CD4-positive, alpha-beta memory T cell (primary cell): ENCODE measurements at places on chromosomes 7 and 10. TPM values are rescaled to one million over a fixed set of nuclear protein-coding genes. Genes with fewer than 3 reads are reported as not detected.

Gene KLF14
- total RNA-seq = not detected

Gene MTERF1
- 29.9 TPM for total RNA-seq

Gene SPDYE16
- total RNA-seq = 0.73 TPM

Gene PPP1R9A
- not detected for total RNA-seq

Gene KEL
- 0.20 TPM for total RNA-seq

Gene UCMA
- total RNA-seq = not detected

Gene FANK1
- total RNA-seq = 0.99 TPM

Gene AKR1B1
- total RNA-seq = 81.2 TPM

Gene SMURF1
- 21.4 TPM for total RNA-seq

Gene HMX3
- not detected for total RNA-seq

- DNase-seq = no peak
Observed at GRCh38 chr10:20993389-20993788, 96.3 kb upstream of the NEBL start.

- DNase-seq = no peak
Observed at GRCh38 chr7:138195151-138195571, 118.9 kb downstream of the AKR1D1 start.

DNA sequence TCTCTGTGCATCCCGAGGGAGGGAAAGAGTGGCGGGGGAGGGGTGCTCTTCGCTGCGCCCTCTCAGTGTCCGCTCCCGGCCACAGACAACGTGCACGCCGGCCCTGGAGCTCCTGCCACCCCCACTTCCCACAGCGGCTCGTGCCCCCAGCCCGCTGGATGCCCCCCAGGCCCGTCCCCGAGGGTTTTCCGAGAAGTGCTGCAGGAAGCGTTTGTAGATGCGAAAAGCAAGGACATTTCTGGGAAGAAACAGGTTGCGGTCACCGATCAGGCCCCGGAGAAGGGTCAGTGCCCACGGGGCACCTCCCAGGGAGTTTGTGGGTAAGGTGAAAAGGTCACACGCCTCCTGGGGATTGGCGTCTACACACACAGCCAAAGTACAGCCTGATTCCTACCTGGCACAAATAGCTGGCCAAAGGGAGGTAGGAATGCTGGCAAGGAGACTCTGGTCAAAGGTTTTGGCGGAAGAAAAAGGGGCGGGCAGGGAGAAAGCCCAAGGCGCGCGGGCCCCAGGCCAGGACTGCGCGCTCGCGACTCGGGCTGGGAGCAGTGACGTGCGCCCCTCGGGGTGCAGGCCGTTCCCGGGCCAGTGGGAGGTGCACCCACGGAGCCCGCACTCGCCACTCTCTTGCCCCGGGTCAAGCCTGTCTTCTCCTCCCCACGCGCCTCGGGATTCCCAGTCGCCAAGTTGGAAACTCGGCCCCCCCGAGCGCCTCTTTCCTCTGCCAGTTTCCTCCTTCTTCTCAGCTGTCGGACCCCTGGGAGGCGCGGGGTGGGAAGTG, 1.5 kb upstream of the NRP1 start:
- DNase-seq = no peak

- no peak for DNase-seq
Observed at GRCh38 chr7:333393-333764, 43.4 kb downstream of the FOXL3 start.

- DNase-seq = no peak
Observed at GRCh38 chr7:151240536-151240935, 8.0 kb downstream of the SMARCD3 start.

GRCh38 chr10:98331885-98332284, 63.9 kb upstream of the LOXL4 start:
- DNase-seq = no peak

GRCh38 chr10:128386231-128386630, 260.0 kb upstream of the MKI67 start:
- no peak for DNase-seq

DNA sequence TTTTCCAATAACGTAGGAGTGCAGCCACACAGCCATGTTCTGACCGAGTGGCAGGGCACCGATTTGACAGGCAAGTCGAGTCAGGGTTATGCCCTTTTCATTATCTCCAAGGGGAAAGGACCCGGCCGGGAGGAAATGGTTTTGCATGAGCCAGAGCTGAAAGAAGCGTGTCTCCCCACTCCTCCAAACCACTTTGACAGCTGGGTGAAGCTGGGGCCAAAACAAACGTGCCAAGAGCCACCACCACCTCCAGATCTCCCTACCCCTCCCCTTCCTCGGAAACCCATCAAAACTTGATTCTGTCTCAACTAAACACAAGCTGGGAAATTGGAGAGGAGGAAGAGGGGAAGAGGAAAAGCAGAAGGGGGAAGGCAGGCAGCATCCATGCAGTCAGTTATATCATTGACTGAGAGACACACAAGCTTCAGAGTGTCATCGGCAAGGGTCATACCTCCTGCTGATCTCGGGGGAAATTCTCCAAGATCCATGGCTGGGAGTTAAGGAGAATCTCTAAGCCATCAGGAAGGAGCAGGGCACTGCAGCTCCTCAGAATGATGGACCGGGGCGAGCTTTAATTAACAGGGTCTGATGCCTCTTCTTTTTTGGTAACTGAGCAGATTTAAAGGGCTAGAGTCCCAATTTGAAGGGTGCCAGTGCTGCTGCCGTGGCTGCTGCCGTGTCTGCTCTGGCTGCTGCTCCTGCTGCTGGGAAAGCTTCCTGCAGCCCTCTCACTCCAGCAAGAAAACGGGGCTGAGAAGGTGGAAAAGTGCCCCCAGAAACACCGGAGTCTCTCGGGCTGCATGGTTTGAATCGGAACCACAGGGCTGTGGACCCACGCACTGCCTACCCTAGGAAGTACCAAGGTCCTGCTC, 34.7 kb upstream of the CALN1 start:
- no peak for DNase-seq

- no peak for DNase-seq
Observed at GRCh38 chr7:2928256-2928612, 84.1 kb upstream of the GNA12 start.

DNA sequence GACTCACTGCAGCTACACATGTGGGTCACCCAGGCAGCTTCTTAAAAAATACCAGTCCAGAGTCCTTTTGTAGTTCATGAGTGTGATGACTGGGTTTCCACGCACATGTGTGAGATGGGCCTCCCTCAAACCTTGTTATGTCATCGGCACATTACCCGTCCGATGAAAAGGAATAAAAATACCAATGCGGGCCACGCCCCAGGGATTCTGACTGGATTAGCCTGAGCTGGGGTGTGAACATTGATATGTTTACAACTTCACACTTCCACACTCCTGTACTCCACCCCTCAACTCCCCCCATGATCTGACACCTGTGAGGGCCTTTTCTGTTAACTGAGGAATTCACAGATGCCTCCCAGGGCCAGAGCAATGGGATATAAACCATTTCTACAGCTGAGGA, 6.2 kb downstream of the SLC29A3 start:
- DNase-seq = no peak

- no peak for DNase-seq
Observed at GRCh38 chr10:27297844-27298521, 57.4 kb upstream of the ACBD5 start.

- DNase-seq = no peak
Observed at GRCh38 chr7:78587443-78588044, 789.0 kb downstream of the PHTF2 start.

GRCh38 chr7:149547126-149547525, 49.5 kb upstream of the ZNF746 start:
- DNase-seq = no peak

GRCh38 chr7:28533731-28534531, 121.6 kb downstream of the CREB5 start:
- DNase-seq = no peak

DNA sequence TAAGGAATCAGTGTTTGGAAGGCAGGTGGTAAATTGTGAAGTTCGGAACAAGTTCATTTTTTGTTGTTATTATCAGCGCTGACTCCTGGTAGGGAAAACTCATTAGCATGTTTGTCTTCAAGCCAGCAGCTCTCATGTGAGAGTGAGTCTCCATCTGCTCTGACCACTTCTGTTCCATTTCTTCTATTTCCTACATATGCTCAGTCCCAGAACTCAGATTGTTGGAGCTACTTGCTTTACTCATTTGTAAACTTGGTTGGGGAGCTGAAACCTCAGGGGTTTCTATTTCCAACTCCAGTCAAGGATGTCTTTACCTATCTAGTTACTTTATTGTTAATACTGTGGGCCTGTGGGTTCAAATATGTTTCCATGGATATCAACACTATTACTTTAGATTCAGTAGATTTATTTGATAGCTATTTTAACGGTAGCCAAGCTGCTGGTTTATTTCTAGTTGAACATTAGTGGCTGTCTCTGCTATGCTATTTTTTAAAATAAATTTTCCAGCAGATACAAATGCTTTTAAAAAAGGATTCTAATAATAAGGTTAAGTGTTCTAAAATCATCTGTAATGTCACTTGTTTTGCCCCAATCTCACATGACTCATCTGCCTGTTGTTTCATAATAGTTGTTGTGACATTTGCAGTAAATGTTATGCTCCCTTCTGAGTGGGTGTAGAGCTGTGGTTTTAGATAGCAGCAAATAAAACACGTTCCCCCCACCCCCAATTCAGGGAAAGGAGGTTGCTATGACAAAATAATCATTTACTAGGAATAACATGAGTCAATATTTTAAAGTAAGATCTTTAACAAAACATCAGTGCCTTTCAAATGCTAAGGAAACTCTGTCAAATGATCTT, 143.3 kb downstream of the HDAC9 start:
- DNase-seq = no peak

- DNase-seq = no peak
Observed at GRCh38 chr10:28875549-28876081, 198.3 kb downstream of the BAMBI start.

DNA sequence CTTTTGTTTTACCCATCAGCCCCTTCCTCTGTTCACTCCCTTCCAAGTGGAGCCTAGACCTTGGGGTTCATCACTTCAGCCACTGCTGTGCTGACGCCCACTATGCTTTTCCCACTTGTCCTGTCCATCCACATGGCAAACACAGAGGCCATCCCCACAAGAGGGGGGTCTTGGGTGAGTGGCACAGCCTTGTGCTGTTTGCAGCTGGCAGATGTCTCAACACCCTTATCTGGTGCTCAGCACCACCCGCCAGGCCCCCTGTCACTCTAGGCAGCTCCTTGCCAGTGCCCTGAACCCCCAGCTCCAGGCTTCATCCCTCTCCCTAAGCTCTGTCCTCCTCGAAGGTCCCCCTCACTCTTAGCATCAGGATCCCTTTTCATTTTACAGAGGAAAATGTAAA, 13.1 kb downstream of the BLVRA start:
- DNase-seq = no peak

DNA sequence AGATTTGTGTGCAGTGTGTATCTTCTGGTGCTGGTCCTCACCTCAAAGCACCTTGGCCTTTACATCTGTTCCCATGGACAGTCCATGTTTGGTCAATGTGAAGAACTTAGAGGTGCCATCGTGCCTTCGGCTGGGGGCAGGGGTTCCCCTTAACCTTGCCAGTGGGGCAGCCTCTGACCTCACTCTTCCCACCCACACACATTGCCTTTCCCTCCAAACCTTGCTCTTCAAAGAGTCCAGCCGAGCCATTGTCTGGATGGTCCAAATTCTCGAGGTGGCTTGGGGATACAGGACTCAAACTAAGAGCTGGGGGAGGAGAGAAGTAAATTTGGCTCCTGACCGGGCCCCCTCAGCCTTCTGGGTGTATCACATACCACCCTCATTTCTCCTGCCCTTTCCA, 76.2 kb upstream of the HABP2 start:
- DNase-seq = no peak

DNA sequence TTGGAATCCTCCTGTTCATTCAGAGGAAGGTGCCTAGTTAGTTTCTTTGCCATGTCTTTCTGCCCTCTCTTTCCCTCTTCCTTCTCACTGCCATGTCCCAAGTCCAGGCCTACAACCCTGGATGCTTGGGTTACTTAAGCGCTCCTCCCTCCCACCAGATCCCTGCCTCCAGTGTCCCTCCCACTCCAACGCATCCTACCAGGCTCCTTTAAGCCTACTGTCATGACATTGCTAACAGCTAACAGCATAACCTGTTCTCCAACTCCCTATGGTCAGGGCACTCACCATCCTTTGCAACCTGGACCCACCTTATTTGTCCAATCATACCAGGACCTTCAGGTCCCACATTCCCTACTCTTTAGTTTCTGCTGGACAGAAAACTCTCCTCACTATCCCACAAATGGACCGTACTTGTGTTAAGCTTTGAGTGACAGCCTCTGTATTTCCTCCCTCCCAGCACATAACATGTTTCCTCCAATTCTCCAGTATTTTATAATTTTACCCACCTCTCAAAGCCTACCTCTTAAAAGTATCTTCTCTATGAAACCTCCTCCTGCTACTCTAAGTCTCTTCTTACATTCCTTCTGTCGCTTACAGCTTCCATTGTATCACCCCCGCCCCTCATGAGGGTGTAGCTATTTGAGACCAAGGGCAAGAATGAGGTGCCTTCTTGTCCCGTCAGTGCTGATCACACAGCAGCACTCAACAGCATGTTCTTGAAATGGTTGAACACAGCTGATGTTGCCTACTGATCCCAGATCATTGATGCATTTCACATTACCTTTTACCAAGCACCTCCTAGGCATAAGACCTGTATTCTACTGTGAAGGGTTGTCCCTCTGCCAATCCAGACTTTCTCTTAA, 1.7 kb downstream of the BLNK start:
- no peak for DNase-seq

DNA sequence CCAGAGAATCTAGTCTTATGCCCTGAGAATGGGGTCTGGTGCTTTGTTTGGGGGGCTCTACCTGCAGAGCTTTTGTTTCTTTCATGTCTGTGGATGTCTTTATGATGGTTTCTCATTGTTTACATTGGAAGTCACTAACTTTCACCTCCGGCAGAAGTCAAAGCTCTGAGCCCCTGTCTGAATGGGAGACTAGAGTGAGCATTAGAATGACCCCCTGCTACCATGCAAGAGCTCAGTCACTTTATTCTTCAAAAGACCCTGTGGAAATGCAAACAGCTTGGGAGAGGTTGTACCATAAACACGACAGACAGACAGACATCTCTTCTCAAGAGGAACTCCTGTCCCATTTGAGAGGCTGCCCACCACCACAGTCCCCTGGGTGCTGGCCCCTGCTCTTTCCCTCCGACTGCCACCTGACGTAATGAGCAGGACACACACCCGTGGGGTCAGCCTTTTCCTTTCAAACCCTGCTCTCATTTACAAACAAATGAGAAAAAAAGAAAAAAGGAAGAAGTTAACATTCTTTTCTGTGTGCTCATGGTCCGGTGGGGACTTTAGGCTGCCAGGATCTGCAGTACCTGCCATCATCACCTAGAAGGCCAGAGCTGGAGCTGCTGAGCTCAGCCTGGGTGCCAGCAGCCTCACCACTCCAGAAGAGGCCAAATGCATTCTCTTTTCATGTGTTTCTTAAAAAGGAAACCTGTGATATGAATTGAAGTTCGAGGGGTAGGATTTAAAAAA, 91.6 kb downstream of the FZD1 start:
- DNase-seq = no peak

- no peak for DNase-seq
Observed at GRCh38 chr10:88522715-88523114, 60.4 kb downstream of the RNLS start.

DNA sequence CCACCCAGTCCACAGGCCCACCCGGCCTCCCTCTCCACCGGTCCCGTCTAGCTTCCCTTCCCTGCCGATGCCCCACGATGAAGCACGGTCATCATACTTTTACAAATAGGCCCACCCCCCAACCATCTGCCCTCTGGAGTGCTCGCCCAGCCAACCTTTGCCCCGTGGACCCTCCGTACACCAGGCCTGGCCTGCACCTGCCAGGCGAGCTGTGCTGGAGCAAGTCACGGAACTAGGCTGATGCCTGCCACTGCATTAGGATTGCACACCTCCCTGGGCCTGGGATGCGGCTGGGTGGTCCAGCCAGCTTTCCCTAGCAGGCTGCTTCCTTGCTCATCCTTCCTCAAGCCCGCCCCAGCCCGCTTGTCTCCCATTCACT, 44.7 kb downstream of the PPIF start:
- no peak for DNase-seq

GRCh38 chr10:111873041-111873440, 310.5 kb downstream of the GPAM start:
- DNase-seq = no peak
